ENCODE measurements at places on chromosomes 12 and 14.

DNA sequence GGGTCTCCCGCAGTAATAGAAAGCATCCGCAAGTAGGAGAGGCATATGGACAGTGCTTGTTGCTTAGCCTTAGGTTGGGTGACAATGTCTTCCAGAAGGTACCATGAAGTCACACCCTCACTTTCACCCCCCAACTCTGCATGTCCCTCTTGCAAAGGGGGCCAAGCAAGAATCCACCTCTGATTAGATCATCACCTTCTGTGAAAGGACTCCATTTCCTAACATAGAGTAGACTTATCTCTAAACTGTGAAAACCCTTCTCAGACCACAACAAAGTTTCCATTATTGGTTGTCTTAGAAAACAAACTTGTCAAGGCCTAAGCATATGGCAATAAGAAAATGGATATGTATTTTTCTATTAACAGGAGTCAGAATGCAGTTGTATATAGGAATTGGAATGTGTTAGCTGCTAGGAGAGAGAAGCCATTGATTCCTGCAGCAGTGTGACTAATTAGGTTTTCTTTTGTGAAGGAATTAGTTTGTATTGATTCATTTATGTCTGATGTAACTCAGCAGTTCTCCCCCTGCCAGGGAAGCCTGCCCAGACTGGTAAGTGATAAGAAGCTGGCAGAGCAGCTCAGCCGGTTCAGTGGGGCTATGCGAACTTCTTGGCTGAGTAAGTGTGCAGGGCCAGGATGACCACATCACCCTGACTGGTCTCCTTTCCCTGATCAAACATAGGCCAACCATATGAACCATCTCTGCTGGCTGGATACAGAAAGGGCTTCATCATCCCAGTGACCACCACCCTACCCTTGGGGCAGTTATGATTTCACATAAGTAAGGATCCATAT is 107.3 kb upstream of the CCDC196 start:
- no peak for DNase-seq

DNA sequence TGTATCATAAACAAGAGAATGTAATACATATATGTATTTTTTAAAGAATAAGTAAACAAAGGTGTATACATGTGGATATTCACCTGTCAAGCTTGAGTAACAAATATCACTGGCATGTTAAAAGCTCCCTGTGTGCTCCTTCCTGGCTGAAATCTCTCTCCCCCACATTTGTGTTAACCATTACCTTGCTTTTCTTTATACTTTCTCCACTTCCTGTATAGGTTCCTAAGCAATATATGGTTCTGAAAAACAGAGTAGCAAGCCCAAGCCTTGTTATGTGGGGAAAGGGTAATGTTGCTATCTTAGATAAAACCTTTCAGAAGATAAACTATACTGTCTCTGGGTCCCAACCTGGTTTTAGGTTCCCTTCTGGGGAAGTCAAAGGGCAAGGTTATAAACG is 32.3 kb upstream of the TBC1D30 start:
- no peak for DNase-seq

DNA sequence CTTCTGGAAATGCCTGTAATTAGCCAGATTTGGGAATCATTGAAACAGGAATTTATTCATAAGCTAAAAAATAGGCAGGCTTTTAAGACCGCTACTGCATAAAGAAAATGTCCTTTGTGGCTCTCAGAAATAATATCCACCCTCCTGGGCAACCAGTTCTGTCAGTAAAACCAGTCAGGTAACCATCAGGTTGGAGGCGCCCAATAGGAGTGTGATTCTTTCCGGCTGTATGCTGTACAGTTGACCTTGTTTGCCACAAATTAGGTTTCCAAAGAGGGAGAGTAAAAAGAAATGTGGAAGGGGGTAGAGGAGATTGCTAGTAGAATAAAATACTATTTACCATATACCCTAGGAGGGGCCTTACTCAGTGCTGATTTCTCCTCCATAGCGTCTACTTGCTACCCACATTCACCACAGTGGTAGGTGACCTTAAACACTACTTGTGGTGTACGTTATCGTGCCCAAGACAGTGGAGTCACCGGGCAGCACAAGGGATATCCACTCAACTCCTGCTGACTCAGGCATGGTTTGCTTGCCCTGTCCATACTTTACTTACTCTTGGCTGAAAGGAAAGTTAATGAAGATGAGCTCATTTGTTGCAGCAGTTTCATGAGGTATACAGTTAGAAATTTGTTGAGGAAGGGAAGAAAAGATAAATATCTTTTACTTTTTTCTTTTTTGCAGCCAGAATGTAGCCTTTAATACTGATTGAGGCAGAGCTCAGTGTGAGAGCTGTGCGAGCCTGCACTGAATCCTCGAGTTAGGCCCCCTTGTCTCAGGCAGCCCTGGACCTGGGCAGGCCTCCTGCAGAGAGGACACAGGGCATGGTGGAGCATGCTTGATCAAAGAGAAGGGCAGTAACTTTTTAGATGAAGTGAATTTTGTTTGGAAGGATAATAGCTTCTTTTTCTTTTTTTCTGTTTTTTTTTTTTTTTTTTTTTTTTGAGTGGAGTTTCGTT is 76.7 kb downstream of the DIP2B start:
- no peak for DNase-seq

DNA sequence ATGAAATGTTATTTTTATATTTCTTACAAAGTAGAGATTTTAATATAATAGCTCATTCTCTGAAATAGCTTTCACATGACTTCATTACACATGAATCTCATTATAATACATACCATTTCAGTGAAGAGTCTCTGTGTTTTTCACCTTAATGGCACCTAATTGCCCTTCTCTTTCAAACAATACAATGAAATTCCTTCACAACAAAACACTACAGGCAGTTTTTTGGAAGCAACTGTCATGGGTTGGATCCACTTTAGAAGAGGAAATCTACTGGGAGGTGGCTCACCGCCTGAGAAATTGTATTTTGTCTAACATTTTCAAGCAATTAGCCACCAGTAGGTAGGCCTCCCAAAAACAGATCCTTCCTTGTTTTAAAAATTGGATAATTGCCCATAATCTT is 40.3 kb upstream of the RGS6 start:
- no peak for DNase-seq

GRCh38 chr14:92475451-92476187 is 38.0 kb upstream of the RIN3 start:
- DNase-seq, result peak; percentile 33

- no peak for DNase-seq
These were observed 33.8 kb downstream of the GNG2 start for GRCh38 chr14:51894250-51894649.
